ENCODE measurements at places on chromosomes 4 and X. TPM values are rescaled to one million over a fixed set of nuclear protein-coding genes. Genes with fewer than 3 reads are reported as not detected.
A peak's percentile ranks its signal among the peaks of the same experiment; 100 is the strongest.

- DNase-seq, result no peak
Observed at GRCh38 chr4:140659943-140660700, 91.4 kb upstream of the UCP1 start.

- no peak for DNase-seq
Observed at GRCh38 chrX:46754586-46755061, 4.3 kb downstream of the SLC9A7 start.

DNA sequence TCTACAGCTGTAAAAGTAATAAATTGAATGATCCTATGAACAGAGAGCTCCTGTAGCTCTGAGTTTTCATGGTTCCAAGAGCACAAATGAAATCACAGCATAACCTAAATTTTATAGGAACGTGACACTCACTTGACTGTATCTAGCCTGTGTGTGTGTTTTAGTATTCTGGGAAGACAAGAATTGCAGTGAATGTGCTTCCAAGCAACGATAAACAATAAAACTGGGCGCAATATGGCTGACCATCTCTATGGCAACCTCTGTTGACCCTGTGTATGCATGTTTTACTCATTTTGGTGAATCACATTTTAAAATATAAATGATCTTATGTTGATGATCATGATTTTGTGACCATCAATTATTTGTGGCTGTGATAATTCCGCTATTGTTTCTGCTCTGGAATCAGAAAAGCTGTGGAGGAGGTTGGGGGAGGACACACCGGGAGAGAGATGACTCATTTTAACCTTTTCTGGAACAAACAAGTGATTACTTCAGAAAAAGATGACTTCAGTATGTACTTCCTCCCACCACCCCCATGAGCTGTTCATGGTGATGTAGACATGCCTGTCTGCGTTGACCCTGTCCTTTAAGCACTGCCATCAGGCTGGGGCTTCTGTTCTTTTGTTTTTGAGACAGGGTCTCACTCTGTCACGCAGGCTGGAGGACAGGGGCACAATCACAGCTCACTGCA lies 31.8 kb downstream of the USP11 start:
- no peak for DNase-seq

DNA sequence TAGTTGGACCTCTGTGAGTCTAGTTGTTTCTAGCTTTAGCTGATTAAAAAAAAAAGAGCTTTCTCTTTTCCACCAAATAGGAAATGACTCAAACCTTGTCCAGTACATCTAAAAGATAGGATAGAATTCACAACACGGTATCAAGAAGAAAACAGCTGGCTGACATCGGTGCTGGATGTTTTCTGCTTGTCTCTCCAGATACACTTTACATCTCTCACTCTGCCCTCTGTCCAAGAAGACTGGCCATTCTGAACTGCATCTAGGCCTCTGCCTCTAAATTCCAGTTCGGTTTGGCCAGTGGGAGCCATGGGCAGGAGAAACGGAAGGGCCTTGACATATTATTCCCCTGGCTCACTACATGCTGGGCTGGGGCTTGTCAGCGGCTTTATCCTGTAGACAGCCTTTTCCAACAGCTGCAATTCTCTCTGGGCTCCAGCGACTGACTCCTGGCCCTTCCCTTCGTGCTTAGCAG lies 57.3 kb upstream of the SHISA3 start:
- peak; percentile 79 for DNase-seq

The CXCL3 gene
- total RNA-seq, result 0.16 TPM

The ZDHHC15 gene
- 3.1 TPM for total RNA-seq

Measured in Right ventricle myocardium inferior (tissue), 1 donor.